ENCODE measurements at places on chromosomes 3 and 15.

GRCh38 chr3:50649451-50649931 lies 25.2 kb upstream of the DOCK3 start:
- DNase-seq: no peak

GRCh38 chr3:48598323-48599076 lies 3.4 kb upstream of the COL7A1 start:
- no peak for DNase-seq

DNA sequence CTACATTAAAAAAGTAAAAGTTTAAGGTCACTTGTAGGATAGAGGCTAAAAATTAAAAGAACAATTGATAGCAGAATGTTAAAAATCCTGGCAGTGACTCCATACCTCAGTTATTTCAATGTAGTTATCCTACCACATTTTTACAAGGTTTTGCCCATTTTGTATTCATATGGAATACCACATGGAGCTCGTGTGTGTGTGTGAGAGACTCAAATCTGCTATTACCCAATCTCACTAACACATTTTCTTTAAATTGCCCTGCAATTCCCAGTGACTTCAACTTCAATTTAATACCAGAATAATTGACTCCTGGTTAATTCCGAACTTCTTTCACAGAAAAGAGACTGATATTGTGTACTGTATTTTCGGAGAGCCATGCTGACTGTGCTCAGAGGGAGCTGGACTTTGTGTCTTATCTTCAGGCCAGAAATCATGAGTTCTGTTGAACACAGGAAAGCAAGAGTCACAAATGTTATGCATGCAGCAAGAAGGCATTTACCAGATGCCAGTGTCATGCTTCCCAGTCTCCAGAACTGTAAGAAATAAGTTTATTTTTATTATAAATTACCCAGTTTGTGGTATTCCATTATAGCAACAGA lies 529.0 kb upstream of the NECTIN3 start:
- no peak for DNase-seq

GRCh38 chr15:71899674-71900073 lies 89.3 kb downstream of the NR2E3 start:
- DNase-seq: no peak

DNA sequence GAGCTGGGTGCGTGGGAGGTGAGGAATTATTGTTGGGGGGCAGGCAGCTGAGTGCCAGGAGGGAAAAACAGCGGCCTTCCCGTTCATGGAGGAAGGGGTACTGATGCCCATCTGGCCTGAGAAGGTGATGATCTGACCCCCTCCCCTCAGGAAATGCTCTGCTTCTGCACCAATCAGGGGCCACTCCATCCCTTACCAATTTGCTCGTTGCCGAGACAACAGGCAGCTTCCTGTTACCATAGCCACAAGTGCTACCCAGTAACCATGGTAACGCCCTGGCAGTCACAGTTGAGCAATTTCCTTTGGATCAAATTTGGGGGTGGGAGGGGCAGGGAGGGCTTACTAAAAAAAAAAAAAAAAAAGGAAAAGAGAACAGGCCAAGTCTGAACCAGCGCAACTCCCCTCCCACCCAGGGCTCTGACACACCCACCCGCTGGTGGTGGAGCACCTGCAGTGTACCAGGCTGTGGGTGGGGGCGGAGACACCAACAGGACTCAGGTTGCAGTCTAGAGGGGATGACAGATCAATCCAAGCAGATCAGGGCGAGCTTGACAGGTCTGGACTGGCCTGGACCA lies 13.7 kb downstream of the CELF6 start:
- DNase-seq: no peak
